ENCODE measurements at places on chromosomes 11 and 22. TPM values are rescaled to one million over a fixed set of nuclear protein-coding genes. Genes with fewer than 3 reads are reported as not detected.

GRCh38 chr11:26344647-26345046 is 12.7 kb downstream of the ANO3 start:
- no peak for DNase-seq

Gene FBXO3
- total RNA-seq, result 40.8 TPM

Gene NLRP14
- total RNA-seq, result not detected

Gene PAX6
- total RNA-seq, result not detected

Gene OR8B2
- total RNA-seq, result not detected

Gene SYT7
- total RNA-seq, result 40.3 TPM

Gene HOATZ
- not detected for total RNA-seq

Gene OR2AG2
- not detected for total RNA-seq

DNA sequence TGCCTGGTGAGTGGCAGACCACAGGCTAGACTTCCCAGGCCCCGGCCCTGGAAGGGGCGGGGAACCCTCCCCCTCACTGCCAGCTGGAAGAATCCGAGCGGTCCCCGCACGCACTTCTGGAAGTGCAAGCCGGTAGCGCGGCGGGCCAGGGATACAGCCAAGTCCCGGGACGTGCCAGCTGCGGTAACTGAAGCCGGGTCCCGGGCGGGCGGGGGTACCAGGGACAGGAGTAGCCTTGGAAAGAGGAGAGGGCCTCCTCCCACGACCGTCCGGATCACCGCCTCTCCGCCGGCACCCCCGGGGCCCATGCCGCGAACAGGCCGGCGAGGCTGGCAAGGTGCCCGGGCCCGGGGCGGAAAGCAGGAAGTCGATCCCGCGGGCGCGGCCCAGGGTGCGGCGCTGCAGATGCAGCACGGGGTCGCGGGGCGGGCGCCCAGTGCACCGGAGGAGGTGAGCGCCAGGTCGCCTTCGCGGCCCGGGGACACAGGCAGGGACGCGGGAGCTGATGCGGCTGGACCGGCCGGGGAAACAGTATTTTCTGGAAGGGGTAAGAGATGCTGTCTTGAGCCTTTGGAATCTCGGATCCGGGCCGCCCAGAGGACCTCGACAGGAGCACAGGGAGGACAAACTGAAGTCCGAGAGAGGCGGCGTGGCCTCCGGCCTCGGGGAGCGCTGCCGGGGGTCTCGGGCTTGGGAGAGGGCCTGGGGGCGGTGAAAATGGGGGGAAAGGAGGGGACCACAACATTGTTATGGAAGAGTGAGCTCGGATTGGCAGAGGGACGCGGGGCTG is 783 bp upstream of the SLC35C1 start:
- peak; percentile 94 for DNase-seq

Gene PIK3IP1
- 5.9 TPM for total RNA-seq

Gene OR5B21
- total RNA-seq, result not detected

Gene FAT3
- 1.1 TPM for total RNA-seq

GRCh38 chr11:65777821-65778361 is 2.9 kb downstream of the AP5B1 start:
- no peak for DNase-seq

DNA sequence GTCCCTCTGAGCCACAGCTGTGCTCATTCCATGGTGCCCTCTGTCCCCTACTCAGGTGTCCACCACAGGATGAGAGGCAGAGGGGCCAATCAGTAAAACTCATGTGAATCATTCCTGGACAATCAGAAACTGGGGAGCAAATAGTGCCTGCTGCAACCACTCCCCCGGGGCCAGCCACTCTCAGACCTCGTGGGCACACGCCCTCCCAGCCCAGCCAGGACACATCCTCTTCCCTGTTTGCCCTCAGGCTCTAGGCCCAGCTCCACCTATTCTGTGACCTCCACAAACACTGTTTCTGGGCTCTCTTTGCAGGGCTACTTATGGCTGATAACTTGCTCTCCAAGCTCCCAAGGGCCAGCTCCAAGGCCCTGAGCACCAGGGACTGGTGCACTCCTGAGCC is 14.0 kb upstream of the KCTD14 start:
- DNase-seq, result no peak

GRCh38 chr11:91495837-91496236 is 728.8 kb upstream of the FAT3 start:
- no peak for DNase-seq

DNA sequence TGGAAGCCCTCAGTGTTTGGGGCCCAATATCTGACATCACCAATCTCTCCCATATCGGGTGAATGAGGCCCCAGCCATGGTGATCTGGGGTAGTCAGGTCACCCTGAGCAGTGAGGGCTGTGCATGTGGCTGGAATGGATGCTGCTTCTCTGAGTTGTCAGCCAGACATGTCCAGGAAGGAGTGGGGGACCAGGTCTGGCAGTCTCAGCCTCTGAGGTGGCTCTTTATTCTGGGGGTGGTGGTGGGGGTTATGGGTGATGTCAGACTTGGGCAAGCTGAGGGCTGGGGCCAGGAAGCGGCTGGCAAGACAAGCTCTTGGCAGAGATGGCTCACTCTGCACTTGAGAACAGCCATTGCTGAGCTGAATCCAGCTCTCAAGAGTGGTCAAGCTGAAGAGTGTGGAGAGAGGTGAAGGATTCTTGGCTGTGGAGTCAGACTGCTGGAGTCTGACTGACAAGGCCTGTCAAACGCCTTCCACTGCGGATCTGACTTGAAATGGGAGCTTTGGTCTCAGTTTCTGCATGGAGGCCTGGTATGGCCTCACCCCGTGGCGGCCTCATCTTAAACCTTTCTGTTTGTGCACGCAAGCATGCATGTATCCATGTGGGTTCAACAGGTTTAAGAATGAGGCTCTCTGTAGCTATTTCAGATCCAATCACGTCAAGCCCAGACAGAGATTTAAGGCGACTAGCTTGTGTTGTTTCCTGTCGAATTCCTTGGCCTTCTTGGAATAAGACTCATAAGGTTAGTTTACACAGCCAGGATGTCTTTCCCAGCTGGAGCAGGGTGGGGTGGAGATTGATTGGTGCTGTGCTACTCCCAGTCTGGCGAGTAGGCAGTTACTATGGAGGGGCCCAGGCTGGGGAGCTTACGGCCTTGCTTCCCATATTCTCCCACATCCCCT is 83.9 kb upstream of the TIMP3 start:
- peak; percentile 33 for DNase-seq

DNA sequence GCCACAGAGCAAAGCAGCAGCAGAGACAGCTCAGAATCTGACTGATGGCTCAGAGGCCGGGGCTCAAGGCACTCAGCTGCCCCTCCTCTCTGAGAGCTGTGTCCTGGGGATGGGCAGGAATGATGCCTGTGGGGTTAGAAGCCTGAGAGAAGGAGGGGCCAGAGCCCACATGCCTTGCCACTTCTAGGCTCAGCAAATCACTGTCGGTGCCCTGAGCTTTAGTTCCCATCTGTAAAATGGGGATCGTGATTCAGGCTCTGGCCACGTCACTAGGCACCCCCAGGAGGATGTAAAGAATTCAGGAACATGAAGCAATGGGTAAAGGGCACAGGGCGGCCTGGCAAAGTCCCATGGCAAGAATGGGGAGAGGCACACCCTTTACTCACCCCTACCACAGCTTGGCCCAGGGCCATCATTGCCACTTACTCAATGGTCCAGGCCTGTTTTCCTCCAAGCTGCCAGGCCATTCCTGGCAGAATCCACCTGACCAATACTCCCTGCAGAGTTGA is 3.4 kb upstream of the CDC42EP2 start:
- DNase-seq, result peak; percentile 73

DNA sequence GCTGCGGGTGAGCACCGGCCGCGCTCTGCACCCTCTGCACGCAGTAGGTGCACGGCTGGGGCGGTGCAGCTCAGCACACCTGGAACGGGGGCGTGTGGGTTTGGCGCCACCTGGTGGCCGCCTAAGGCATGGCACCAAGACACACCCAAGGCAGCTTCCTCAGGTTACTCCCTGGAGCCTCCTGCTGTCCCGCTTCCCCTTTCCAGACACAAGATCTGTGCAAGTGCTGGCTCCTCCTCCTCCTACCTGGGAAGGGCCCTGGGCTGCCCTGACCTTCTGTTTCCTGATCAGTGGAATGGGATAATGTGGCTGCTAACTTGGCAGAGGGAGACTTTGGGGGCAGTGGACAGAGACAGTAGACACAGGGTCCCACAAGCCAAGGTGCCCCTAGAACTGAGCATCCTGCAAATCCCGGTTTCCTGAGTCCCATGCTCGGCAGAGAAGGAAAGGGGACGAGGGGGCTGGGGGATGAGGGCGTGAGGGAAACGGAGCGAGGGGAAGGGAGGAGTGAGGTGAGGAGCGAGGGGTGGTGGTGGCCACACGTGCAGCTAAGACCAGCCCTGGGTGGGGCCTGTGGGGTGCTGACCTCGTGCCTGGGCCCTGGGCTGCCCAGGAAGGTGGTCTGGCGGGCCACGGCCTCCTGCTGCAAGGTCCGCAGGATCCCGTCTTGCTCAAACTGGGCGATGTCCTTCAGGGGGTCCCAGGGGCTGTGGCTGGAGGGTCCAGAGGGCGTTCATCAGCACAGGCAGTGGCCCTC is 34.8 kb upstream of the CARS1 start:
- peak; percentile 82 for DNase-seq

Gene FADD
- total RNA-seq, result 11.3 TPM

DNA sequence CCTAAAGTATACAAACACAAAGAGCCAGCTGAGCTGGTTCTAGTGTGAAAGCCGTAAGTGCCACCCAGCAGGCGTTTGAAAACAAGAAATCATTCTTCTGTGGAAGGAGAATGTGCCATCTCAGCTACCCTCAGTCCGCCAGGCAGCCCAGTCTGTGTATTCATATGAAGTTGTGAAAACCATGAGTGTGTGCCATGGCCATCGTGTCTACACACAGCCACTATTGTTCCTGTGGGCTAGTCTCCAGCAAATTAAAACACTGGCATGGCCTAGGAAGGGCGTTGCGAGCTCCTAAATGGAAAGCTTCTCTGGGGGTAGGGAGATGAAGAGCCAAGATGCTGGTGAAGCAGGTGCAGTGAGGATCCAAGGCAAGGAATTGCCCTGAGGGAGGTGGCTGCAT is 51.5 kb upstream of the HORMAD2 start:
- no peak for DNase-seq

Gene DGCR6
- total RNA-seq, result 11.2 TPM

DNA sequence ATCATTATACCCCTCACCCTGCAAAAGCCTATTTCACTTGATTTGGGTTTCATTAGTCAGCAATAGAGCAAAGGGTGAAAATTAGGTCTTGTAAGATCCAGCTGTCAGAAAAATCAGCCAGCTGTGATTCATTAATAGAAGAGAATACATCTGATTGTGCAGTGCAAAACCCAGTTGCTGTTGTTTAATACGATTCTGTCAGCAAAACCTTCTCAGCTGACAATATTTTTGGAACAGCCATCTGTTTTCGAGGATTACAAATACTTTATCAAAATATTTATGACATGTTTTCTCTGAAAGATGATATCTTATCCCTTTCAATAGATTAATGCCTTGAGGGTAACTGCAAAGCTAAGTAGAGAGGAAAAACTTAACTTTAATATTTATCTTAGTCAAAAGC is 1354.0 kb upstream of the RAG2 start:
- DNase-seq, result no peak

Gene SCN3B
- total RNA-seq, result 0.58 TPM
